ENCODE measurements at places on chromosomes 1 and 21.

DNA sequence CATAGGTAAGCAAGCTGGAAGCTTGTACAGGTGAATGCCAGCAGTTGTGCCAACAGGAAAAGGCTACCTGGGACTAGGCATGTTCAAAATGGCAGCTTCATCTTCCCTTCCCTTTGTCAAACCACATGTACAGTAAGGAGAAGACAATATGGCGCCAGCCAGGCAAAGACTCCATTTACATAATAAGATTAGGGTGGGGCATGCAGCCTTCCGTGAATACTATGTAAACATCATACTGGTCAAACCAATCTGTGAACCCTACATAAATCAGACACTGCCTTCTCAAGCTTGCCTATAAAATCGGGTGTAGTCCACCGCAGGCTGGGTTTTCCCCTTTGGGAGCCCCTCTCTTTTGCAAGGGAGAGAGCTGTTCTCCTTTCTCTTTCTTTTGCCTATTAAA lies 24.6 kb downstream of the ATF3 start:
- peak; percentile 25 for DNase-seq

GRCh38 chr1:29256979-29257804 lies 20.9 kb downstream of the PTPRU start:
- DNase-seq = no peak

- DNase-seq = peak; percentile 65
These were observed 19.4 kb downstream of the NADK start for GRCh38 chr1:1758692-1759455.

GRCh38 chr1:91697861-91698260 lies 188.1 kb downstream of the TGFBR3 start:
- no peak for DNase-seq

- DNase-seq = no peak
These were observed 18.0 kb upstream of the PTP4A2 start for GRCh38 chr1:31955917-31956736.

- DNase-seq = peak; percentile 7
These were observed 271.4 kb downstream of the TBX15 start for GRCh38 chr1:118716775-118717174.

- no peak for DNase-seq
These were observed 31.6 kb downstream of the OSBPL9 start for GRCh38 chr1:51648180-51649109.

DNA sequence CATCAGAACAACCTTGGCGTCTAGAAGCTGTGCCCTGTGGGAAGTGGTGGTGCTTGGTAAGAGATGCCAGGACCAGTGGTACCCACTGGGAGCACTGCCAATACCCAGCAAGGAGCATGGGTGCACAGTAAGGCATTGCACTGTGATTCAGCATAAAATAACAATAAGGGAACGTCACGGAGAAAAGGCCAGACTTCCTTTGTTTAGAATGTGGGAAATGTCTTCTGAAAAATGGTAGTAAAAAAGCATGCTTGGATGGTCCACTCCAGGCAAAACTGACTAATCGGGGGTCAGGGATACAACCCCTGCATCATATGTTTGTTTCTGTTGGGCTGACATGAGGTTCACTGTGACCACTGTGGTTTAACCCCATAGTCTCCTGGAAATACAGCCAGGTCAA lies 14.7 kb downstream of the METTL18 start:
- DNase-seq = no peak

- no peak for DNase-seq
These were observed 27.1 kb upstream of the LEPR start for GRCh38 chr1:65393347-65393746.

GRCh38 chr1:59673573-59674450 lies 140.9 kb upstream of the HOOK1 start:
- peak; percentile 75 for DNase-seq

GRCh38 chr1:101115112-101115511 lies 89.5 kb upstream of the DPH5 start:
- DNase-seq = no peak

- DNase-seq = no peak
These were observed 78.6 kb downstream of the POFUT2 start for GRCh38 chr21:45209046-45209445.

- DNase-seq = peak; percentile 92
These were observed at the start of gene ENTREP3 for GRCh38 chr1:155255243-155256007. Gene ENTREP3 (minus strand): TSS chr1:155255483. CDS start chr1:155254877, 606 bp downstream.

- no peak for DNase-seq
These were observed 11.0 kb downstream of the ZNF687 start for GRCh38 chr1:151293093-151293492.

- DNase-seq = no peak
These were observed 22.8 kb upstream of the RGS1 start for GRCh38 chr1:192552760-192553191.

DNA sequence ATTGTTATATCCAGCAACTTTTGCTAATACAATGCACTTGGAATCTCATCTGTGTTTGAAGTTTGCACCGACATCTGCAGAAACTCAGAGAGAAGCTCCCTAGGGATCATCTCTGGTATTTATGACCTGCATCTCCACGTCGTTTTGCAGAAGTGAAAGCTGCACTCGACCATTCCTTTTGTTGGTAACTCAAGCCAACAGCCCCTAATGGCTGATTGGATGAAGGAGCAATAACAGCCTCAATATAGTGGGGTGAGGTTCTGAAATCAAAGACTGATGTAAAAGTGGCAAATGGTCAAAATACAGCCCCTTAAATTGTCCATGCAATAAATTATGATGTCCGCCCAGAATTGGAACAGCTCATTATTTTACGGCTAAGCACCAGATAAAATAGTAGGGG lies 344.2 kb upstream of the KAZN start:
- no peak for DNase-seq

DNA sequence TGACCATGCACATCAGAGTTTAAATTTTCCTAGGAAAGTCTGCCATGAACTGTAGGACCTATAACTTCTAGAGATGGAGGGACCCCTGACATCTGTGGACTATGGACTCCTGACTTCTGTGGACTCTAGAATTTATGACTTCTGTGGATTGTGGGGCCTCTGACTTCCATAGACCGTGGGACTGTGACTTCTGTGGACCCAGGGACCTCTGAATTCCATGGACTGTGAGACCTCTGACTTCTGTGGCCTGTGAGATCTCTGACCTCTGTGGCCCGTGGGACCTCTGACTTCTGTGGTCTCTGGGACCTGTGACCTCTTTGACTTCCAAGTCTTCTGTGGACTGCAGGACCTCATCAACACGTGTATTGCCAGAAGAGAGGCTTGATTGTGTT lies 36.7 kb downstream of the PEX14 start:
- no peak for DNase-seq

DNA sequence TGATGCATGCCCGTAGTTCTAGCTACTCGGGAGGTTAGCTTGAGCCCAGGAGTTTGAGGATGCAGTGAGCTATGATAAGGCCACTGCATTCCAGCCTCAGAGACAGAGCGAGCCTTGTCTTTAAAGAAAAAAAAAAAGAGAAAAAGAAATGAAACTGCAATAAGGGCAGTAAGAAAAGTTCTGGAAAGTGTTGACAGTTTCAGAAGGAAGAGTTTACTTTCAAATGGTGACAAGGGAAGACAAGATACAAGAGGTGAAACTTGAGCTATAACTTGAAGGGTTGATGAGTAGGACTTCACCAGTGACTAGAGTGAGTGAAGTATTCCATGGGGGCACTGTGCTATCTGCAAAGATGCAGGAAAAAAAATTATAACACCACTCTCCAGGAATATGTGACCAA lies 125.0 kb downstream of the AKT3 start:
- DNase-seq = no peak

GRCh38 chr1:235639226-235640205 lies 10.1 kb downstream of the GNG4 start:
- no peak for DNase-seq

DNA sequence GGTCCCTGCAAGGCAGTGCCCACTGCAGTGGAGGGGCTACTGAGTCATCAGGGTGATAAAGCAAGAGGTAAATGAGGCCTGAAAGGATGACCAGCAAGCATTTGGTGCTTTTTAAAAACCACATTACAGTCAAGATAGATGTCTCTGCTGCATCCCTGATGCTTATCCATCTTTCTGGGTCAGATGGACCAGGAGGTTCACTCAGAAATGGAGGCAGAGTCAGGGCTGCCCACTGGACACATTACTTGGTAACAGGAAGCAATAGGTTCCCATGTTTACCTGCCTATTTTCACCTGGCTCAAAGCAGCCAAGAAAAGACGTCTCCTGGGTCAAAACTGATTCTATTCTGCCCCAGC lies 3.6 kb downstream of the SPATA46 start:
- no peak for DNase-seq

- no peak for DNase-seq
These were observed 5.3 kb downstream of the MRPS15 start for GRCh38 chr1:36458910-36459309.

DNA sequence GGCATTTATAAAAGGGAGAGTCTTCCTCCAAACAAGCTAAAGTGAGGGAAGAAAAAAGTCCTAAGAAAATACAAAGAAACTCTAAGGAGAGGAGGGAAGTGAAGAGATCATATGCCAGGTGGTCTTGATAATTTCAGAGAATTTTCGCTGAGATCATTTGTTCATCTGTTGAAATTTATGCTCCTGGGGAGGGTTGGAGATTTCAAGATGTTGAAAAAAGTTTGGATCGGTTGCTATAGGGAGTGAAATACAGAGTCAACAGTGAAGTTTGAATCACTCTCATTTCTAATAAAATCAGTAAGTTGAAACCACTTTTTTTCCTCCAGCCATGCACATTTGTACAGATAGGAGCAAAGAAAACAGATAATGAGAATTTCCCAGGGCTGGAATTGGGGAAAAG lies 299.1 kb upstream of the ADAMTS5 start:
- no peak for DNase-seq

DNA sequence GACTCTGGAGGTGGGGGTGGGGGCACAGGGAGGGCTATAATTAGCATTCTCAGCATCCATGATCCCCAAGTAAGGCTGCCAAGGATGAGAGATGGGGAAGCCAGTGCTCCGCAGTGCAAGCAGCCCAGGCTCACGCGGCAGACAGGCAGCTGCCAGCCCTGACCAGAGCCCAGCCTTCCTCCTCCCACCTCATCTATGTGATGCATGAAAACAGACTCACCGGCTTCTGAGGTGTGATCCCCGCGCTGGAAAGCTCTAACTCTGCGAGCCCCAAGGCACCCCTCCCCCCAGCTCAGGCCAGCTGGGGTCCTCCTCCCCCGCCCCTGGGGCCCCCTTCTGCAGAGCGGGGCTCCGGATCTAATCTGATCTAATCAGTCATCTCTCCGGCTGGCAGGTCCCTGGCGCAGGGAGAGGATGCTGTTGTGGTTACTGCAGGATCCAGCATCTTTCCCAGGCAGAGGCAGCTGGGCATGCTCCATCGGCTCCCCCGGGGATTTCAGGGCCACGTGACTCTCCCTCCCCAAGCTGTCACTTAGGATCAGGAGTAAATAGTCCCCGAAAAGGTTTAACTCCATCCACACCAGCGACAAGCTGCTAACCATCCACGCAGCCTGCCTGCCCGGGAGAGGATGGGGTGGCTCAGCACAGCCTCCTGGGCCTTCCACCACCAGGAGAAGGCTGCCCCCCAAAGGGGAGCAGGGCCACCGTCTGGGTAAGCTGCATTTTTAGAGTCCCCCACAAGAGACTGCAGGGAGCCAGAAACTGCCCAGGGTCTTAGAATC lies at the start of gene PLEKHA6:
Gene PLEKHA6, minus strand, starts transcription at position 456 of the 782 bp plus-strand sequence. CDS start 86,202 bp downstream, outside the sequence.
- no peak for DNase-seq

GRCh38 chr1:56255516-56256152 lies 323.7 kb downstream of the PLPP3 start:
- no peak for DNase-seq

GRCh38 chr1:2303016-2303775 lies 75.1 kb downstream of the SKI start:
- DNase-seq = no peak

- DNase-seq = no peak
These were observed at the start of gene LACTBL1 for GRCh38 chr1:22972760-22973159. Gene LACTBL1 (minus strand): TSS chr1:22972866. CDS start chr1:22972316, 550 bp downstream.

- DNase-seq = no peak
These were observed 19.1 kb downstream of the KCNQ4 start for GRCh38 chr1:40802742-40803113.

GRCh38 chr21:29719521-29719920 lies 220.3 kb downstream of the GRIK1 start:
- DNase-seq = no peak

DNA sequence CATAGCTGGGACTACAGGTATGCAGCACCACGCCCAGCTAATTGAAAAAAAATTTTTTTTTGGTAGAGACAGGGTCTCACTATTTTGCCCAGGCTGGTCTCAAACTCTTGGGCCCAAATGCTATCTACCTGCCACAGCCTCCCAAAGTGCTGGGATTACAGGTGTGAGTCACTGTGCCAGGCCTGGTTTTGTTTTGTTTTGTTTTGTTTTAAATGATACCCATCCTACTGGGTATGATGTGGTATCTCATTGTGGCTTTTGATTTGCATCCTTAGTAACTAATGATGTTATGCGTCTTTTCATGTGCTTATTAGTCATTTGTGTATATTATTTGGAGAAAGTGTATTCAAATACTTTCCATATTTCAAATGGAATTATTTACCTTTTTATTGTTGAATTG lies 142.3 kb downstream of the VPS13D start:
- no peak for DNase-seq

GRCh38 chr1:236545621-236546169 lies 21.9 kb downstream of the LGALS8 start:
- DNase-seq = no peak

DNA sequence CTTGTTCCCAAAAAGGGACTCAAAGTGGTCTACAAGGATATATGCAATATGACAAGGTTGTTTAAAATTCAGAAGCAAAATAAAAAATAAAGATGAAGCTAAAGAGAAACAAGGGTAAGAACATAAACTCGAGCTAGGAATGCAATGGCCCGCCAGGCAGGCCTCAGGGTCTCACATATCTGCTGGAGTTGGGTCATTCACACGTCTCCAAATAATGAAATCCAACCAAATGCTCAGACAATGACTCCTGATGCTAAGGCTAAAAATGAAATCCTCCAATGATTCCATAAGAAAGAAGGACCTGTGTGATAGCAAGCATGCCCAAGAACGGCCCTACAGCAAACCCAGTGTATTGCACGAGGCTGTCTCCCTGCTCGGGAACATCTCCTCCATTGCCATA lies 153.3 kb upstream of the ETS2 start:
- DNase-seq = no peak

- no peak for DNase-seq
These were observed 24.3 kb upstream of the DISP1 start for GRCh38 chr1:222790520-222790919.

DNA sequence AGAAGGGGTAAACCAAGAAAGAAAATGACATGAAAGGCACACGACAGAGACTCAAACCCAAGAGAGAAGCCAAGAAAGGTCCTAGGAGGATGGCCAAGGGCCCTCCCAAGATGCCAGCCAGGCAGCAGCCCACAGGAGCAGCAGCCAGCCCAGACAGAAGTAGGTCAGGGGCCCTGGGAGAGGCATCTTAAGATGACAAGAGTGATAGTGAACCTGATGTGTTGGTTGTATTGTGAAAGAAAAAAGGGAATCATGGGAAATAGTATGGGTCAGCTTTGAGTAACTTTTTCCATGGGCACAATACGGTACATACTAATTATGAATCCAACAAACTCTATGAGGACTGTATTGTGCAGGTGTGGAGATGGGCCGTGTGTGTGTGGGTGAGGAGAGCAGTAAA lies 3.3 kb downstream of the CCSAP start:
- DNase-seq = no peak

All from T47D (cell line).